ENCODE measurements at places on chromosomes 12 and 14.

DNA sequence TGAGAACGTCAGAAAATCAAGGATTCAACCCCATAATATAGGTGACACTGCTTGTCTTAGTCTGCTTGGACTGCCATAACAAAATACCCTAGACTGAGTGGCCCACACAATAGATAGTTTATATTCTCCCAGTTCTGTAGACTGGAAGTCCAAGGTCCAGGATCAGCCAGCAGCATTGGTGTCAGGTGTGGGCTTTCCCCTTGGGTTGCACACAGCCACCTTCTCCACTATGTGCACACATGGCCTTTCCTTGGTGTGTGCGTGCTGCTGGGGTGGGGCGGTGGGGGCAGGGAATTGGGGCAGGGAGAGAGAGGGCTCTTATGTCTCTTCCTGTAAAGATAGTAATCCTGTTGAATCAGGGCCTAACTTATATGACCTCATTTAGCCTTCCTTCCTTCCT lies 106.4 kb downstream of the SLC25A47 start:
- no peak for DNase-seq

DNA sequence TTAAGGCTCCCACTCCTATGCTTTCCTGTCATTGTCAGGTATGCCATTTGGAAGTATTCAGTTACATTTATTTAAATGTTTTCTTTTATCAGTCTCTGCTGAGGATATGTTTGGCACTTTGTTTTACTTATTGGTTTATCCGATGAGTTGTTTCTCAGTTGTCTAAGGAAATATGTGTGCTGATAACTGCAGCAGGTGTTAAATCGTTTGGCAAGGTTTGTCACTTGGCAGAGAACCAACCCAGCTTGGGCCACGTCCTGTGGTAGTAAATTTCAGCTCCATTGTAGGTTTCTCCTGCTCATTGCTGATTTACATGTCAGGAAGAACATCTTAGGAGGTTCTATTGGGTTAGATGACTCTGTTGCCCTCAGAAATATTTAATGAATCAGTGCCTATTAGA lies 22.0 kb upstream of the MGST1 start:
- DNase-seq: no peak

- DNase-seq: no peak
Measured at GRCh38 chr14:68203871-68204270, 384.3 kb downstream of the RAD51B start.

- no peak for DNase-seq
Measured at GRCh38 chr14:93045965-93046704, 69.6 kb downstream of the ITPK1 start.

GRCh38 chr12:107749083-107749482 lies 11.9 kb downstream of the PRDM4 start:
- no peak for DNase-seq

DNA sequence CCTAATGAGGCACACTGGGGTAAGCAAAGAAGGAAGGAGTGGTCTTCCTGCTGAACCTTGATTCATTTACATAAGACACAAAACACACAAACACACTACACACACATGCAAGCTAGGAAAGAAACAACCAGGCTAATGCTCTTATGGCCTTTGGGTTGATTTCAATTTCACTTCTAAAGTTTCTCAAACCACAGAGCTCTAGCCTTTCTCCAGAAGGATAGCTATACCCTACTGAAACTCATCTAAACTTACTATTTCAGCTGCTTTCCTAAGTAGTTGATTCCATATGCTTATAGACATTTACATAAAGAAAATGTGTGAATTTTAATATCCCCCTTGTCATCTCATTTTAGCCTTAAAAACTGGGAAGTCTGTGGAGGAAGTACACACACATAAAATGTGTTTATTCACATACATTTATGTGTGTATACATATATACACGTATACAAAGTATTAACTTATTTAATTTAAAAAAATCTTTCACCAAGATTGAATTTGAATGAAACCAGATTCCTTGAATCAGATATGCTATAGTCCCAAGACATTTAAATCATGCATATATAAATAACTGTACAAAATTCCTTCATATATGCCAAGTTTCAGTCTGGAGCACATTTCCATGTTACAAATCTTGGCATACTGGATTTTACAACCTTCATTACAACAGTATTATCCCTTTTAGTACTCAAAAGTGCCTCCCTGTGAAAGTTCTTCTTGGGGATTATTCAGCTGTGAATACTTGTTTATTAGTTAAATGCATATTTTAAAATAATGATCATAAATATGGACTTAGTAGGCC lies 231.8 kb upstream of the NPAS3 start:
- DNase-seq: no peak

- peak; percentile 69 for DNase-seq
Measured at GRCh38 chr12:121668750-121669520, 519 bp downstream of the MORN3 start.

GRCh38 chr12:76274420-76275083 lies 73.7 kb downstream of the BBS10 start:
- DNase-seq: no peak

- no peak for DNase-seq
Measured at GRCh38 chr14:90546767-90547166, 149.9 kb downstream of the CALM1 start.

- DNase-seq: no peak
Measured at GRCh38 chr14:65483647-65484046, 71.1 kb downstream of the FUT8 start.

DNA sequence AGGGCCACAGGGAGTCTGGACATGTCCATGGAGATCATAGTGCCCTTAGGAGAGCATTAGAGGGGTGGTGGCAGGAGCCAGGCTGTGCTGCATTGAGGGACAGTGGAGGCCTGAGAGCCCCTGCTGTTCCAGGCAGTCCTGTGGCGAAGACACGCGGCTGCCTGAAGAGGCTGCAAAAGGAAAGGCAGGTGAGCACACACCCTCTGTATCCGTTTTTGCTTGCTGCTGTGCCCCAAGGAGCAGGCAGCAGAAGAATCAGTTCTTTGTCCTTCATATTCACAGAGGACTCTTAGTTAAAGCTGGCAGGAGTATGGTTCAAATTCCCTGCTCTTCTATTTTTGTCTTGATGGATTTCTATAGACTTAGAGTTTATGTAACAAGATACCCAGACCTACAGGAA lies 4.5 kb downstream of the SLC35E3 start:
- no peak for DNase-seq

- DNase-seq: no peak
Measured at GRCh38 chr12:8639936-8640335, 22.7 kb downstream of the MFAP5 start.

DNA sequence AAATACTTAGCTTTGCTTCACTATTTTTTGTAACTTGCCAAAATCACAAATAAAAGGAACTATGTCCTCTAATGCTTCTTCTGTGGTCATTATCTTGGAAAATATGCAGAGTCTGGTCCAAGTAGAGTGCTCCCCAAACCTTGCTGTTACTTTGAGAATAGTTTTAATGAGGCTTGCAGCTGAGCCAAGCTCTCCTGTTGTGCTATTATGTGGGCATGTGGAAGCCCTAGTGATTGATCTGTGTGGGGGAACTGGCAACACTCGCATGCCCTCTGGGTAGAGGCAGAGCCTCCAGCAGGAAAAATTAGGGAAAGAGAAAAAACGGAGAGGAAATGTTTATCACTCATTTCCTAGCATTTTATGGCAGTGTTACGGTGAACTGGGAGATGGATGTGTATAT lies 473.1 kb downstream of the EGLN3 start:
- no peak for DNase-seq

GRCh38 chr12:66538970-66539369 lies 139.9 kb downstream of the GRIP1 start:
- DNase-seq: no peak

- DNase-seq: no peak
Measured at GRCh38 chr12:53424626-53425514, 1.2 kb downstream of the AMHR2 start.

DNA sequence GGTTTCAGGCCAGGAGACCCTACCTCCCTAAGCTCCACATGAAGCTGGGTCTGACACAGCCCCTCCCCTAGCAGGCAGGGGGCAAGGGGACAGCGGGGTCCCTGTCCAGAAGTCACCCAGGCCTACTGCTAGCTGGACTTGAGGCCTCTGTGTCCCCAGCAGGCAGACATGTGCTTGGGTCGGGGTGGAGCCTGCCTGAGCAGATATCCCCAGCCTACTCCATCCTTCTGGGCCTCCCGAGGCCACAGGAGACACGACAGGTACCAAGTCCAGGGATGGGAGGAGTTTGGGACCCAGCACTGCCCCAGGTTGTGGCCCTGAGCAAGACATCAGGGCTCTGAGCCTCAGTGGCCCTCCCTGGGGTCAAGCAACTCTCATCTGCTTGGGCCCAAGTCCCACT lies 105.2 kb upstream of the EIF5 start:
- no peak for DNase-seq

- no peak for DNase-seq
Measured at GRCh38 chr12:12705838-12706520, 10.0 kb upstream of the GPR19 start.

DNA sequence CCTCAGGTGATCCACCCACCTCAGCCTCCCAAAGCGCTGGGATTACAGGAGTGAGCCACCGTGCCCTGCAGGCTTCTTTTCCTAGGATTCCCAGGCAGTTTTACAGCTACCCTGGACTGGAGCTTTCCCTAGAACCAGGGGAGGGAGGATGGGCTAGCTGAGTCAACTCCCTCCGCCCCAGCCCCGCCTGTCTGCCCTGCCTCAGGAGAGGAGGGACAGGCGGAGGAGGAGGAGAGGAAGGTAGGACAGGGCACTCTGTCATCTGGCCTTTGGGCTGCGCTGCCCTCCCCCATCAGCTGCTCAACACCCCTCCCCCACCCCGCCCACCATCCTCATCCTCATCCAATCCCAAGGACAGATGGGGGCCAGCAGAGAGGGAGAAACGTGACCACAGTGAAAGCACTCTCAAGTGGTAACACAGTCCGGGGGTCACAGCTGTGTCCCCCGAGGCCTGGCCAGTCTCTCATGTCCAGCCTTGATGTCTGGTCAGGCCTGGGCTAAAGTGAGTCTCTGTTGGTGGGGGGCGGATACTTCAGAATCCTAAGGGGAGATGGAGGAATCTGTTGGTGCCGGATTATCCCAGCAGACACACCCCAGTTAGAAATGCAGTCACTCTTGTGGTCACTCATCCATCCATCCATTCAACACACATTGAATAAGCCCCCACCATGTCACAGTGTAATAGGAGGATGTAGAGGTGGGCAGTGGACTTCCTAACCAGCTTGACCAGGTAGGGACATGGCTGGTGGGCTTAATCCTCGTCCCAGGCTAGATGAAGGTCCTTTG lies 12.3 kb downstream of the FIGNL2 start:
- DNase-seq: no peak

- no peak for DNase-seq
Measured at GRCh38 chr12:59646636-59647035, 50.8 kb downstream of the SLC16A7 start.
